ENCODE measurements at places on chromosomes 13 and 19.

DNA sequence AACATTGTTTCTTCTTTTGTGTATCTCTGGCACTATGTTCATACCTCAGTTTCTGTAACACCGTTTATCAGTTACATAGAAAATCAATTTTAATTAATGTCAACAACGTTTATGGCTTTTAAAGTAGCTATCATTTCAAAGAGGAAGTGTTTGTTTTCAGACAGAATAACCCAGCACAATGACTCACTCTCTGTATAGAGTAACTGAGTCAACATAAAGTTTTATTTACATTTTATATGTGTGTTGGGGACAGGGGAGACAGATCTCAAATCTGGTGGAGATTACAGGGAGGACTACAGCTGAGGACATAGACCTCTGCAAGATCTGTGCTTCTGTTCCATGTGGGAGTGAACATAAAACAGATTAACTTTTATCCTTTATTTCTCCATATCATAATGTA is 2590.1 kb downstream of the PCDH9 start:
- DNase-seq, result no peak

- DNase-seq, result no peak
Measured at GRCh38 chr13:91319996-91320395, 27.5 kb upstream of the MIR17HG start.

- no peak for DNase-seq
Measured at GRCh38 chr13:80338781-80339562, 2.0 kb downstream of the SPRY2 start.

DNA sequence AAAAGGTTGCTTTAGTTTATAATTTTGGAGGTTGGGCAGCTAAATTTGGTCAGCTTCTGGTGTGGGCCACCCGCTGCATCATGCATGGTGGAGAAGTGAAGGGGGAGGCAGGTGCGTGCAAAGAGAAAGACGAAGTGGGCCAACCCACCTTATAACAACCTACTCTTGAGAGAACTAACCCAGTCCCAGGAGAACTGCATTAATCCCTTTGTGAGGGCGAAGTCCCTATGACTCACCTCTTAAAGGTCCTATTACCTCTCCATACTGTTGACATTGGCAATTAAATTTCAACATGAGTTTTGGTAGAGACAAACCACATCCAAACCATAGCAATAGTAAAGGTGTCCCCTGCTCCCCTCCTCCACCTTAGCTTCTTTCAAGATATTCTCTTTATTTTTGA is 7.7 kb upstream of the FGF9 start:
- DNase-seq, result no peak

DNA sequence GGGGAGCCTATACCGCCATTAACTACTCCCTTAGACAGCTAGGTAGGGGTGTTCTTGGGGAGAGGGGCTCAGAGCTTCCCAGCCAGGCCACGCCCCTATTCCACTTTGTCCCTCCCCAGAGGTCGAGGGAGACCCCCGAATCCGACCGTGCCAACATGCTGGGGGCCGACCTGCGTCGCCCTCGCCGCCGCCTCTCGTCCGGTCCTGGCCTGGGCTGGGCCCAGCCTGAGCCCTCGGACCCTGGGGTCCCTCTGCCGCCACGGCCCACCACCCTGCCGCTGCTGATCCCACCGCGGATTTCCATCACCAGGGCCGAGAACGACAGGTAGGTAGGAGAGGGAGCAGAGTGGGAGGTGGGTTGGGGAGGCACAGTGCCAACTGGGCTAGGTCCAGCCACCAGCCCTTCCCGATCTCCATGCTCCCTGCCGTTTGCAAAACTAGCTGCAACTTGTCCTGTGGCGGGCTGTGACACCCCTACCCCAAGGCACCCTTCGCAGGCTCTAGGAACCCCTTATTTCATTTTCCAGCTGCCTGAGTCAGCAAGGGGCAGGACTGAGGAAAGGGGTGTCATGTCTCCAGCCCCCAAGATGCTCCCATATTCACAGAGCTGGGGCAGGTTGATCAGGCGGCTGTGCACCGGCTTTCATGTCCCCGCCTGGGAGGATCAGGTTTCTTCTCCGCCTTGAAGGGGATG is 2.6 kb upstream of the PDE4A start:
- DNase-seq, result no peak

GRCh38 chr13:44271915-44272341 is 101.7 kb upstream of the SERP2 start:
- DNase-seq, result no peak

DNA sequence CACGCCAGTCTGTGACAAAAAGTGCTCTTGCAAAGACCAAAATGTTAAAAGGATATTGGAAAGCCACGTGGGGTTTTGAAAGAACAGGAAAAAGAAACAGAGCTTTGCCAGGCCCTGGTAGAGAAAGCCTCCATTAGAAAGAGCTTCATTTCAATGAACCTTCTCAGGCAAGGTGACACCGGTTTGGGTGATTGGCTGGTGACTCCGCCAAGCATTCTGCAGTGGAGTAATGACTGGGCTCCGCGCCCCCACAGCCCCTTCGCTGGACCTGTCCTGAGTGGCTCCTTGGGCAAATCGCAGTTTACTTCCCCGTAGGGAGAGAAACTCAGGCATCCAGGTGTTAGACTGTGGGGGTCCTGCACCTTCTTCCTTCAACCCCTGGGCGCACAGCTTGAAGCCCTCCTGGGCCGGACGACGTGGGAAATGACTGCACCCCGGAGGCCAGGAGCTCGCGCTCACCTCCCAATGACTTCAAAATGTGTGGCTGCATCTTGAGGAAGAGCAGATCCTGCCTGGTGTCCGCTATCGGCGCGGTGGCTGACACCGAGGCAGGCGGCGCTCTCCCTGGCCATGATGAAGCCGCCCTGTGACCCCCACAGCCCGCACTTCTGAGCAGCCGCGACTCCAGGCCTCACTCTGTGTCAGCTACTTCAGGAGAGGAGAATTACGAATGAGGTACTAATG is 444.6 kb upstream of the SGCG start:
- DNase-seq, result no peak
